NCI-H748 treated with DMSO at 0.1 percent for 48 hours (cell line): ENCODE measurements at places on chromosomes 6 and 20.

DNA sequence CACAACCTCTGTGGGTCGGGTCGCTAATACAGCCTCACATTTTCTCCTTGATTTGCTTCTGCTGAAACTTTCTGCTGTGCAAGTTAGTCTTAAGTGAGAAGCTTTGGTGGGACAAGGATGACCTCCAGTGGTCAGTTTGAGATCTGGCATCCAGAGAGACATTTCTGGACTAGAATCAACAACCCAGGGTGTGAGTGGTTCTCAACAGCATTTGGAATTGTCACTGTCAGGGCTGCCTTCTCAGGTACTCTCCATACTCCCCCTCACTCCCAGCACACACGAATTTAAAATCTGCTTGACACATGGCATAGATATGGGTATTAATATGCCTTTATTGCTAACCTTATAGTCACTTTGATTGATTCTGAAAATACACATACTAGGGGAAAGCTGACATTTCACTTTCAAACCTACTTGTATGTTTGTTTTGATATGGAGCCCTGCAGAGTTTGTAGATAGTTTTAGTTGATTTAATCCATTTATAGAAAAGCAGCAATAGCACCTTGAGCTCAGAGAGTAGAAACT lies 13.2 kb downstream of the OTOR start:
- DNase-seq, result peak; percentile 46

- DNase-seq, result no peak
Measured at GRCh38 chr6:35084511-35085203, 56.5 kb downstream of the TCP11 start.

DNA sequence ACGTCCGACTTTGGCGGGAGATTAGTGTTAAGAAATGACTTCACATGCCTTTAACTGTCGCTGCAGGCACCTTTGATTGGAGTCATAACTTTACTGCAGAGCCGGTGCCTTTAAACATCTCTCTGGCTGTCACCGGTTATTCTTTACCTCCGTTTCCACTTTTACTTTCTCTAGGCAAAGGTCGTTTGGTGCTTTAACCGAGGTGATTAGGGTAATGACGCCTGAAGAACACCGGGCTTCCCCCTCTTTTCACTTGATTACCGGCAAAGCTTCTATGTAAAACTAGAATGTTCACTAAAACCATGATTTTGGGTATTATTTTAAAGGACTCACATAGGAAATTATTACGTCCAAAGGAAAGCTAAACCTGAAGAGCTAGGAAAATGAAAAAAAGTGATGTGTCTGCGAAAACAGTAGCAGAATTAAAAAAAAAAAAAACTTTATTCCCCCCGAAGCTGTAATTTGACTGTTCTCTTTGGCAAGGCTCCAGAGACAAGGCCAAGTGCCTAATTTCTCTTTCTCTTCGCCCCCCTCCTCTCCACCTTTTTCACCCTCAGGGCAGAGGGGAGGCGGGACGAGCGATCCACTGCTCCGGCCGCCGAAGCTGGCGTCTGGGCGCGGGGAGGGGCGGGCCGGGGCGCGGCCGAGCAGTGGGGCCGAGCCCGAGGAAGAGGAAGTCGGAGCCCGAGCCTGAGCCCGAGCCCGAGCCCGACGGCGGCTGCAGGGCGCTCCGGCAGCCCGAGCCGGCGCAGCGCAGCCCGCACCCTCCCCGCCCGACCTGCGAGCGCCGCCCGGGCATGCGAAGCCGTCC lies at the start of gene PLEKHG1:
Gene PLEKHG1 (plus strand): TSS at position 687 of the 811 bp plus-strand sequence. CDS start 133,797 bp downstream, outside the sequence.
- no peak for DNase-seq

DNA sequence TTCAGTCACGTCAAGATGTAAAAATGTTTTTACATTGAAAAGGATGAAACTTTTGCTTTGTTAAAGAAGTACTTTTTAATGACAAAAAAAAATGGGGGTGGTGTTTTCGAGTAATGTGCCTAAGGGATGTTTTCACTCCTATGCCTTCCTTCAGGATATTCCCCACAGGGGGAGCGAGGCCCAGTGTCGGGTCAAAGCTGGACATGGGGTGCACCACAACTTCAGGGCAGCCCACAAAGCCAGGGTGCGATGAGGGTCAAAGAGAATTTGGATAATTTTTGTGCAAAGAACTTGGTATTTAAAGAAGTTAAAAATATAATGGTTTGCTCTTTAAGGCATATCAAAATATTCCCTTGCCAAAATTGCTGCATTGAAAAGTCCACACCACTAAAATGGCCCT lies 247.8 kb downstream of the KCNQ5 start:
- DNase-seq, result no peak

DNA sequence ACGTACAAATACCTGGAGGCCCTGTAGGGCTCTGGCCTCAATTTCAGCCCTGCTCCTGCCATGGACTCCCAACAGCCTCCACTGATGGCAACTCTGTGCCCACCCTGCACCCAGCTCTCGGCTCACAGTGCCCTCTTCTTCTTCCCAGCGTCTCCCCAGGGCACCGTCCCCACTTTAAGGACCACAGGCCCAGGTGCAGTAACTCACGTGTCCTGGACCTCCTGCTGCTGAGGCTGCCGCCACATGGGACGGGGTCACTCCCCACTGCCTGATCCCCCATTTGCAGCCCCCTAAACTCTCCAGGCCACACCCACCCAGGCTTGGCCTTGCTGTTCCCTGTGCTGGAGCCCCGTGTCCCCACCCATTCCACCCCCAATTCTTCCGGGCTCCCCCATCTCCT lies 223.4 kb downstream of the PREX1 start:
- DNase-seq, result no peak

DNA sequence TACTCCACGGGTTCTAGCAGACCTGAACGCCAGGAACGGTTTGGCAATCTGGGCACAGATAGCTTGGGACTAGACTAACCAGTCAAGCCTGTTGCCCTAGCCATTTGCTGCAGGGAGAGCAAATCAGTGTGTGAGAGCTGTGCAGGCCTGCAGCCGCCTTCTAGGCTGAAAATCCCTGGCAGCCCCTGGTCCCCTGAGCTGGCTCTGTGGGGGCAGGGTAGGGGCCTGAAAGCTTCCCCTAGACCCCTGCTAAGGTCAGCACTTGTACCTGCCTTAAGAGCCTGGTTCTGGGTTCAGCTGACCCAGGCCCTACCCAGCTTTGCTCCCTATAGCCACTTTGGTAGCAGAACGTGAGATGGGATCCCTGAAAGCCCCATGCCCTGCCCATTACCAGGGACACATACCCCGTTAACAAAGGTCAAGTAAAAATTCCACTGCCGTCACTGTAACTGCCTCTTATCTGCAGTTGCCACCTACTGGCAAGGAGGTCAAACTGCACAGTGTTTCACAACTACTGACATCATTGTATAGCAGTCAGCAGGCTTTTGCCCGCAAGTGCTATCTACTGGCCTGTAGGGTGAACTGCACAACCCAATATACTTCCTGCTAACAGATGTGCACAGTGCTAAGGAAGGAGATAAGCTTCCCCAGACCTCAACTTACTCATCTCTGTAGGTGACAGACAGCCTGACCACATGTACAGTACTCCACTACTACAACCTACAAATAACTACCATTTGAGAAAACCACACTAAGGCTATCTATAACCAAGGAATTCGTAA lies 95.1 kb upstream of the OLIG3 start:
- peak; percentile 28 for DNase-seq

GRCh38 chr20:58818586-58819285 lies 32.0 kb downstream of the GNAS-AS1 start:
- no peak for DNase-seq

DNA sequence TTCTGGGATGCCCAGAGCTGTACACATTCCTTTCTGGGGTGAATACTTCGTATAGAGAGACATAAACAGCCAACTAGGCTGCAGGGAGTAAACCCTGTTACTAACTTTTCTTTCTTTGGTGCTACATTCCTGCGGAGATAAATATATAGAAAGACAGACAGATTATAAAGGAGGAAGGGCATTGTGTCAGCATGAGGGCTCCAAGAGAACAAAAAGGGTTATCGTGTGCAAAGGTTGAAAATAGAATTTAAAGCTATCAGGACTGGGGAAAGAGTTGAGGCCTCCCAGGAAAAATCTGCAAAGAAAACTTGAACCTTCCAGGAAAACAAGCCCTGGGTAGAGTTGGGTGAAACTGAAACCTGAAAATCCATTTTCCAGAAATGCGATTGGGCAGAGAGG lies 68.0 kb downstream of the TMEM170B start:
- no peak for DNase-seq

DNA sequence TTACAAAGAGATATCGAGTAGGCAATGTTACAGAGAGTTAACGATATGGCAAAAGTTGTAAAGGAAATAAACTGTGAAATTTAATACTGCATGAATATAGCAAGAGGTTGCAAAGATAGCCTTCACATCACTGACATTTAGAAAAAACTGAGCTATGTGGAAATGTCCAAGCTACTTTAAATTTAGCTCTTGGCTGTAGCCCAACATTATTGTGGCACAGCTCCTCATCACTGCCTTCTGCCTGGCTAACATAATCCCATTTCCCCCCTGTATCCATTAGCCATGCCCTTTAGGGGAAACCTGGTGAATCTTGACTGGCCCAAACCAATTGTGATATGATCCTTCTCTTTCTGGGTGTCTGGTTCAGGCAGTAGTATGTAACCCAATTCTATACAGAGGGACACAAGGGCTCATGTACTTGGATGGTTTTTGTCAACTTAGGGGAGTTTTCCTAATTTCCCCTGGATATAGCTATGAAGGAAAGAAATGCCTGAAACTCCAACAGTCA lies 115.4 kb downstream of the PFDN4 start:
- no peak for DNase-seq

DNA sequence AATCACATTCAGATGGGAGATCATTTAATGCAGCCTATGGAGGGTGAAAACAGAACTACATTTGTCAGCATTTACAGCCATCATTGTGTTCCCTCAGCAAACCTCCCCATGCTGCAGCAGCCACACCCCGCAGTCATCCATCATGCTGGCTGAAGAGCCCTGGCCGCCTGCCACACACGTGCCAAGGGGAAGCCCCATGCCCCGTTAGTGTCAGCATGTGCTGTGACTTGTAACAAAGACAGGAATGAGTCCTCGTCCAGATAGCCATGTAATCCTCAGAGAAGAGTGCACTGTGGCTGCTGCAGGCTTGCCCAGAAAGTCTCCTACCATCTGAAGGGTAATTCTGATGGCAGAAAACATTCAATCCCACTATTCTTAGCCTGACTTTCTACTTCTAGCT lies 1097.8 kb downstream of the KIF16B start:
- no peak for DNase-seq

- DNase-seq, result no peak
Measured at GRCh38 chr20:49646126-49646525, 67.6 kb downstream of the B4GALT5 start.

- DNase-seq, result peak; percentile 79
Measured at GRCh38 chr6:25278261-25278913, 787 bp upstream of the CARMIL1 start.

DNA sequence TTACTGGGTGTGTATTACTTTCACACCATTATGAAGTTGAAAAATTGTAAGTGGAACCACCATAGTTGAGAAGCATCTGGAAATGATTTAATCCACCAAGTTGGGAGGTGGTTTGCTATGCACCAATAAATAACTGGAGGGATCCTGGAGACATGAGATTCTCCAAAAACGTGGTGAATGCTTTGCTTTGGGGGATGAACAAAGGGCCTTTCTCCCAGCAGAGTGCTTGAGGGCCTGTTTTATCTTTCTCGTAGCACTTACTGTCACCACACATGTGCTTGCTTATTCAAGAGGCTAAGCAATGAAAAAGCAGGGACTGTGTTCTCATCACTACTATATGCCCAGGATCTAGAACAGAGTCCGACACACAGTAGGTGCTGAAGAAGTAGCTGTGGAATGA lies 371.1 kb downstream of the DHX35 start:
- no peak for DNase-seq

DNA sequence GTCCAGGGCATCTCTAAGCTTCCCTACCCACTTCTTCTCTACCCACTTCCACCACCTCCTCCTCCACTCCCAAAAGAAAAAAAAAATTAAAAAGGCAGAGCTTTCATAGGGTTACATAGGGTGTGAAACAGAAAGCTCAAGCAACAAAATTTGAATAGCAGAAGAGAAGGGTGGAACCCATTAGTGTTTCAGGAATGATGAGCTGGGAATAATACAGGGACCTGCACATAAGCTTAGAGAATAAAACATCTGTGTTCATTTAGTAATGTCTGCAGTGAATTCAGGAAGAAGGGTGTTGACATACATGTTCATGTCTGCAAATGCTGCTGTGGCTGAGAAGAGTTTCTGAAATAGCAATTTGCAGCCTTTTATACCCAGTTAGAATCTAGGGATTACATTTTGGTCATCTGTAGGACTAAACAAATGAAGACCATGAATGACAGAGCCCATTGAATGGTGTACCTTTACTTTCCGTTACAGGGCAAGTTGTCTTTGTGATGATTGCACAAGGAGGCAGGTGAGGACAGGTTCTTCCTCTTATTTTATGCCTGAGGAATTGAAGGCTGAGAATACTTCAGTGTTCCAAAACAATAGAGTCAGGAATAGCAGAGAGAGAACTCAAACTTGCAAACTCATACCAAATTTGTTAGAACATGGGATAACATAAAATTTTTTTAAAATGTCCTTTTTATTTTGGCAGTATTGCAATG lies 975.1 kb downstream of the TFAP2A start:
- no peak for DNase-seq

- no peak for DNase-seq
Measured at GRCh38 chr6:139131736-139132280, 3.1 kb upstream of the HECA start.

- no peak for DNase-seq
Measured at GRCh38 chr6:42020967-42021366, 29.4 kb upstream of the TAF8 start.

- DNase-seq, result no peak
Measured at GRCh38 chr20:2311329-2311728, 15.5 kb downstream of the TGM3 start.

- no peak for DNase-seq
Measured at GRCh38 chr6:54891536-54891935, 45.0 kb downstream of the FAM83B start.

DNA sequence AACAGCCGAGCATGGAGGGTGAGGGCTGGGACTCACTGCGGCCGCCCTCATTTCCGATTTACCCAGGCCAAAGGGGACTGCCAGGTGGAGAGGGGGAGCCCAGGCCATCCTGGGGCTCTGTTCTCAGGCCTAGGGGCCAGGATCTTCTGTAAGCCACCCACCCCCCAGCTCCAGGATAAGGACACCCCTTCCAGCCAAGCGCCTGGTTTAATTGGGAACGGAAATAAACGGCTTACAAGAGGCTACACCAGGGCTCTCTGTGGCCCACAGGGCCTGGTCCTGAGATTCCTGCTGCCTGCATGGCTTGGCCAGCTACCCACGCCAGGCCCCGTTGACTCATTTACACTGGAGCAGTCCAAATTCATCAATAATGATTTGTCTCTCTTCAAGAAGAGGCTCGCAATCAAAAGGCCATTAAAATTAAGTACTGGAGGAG lies 68.1 kb upstream of the TOP1 start:
- DNase-seq, result no peak

DNA sequence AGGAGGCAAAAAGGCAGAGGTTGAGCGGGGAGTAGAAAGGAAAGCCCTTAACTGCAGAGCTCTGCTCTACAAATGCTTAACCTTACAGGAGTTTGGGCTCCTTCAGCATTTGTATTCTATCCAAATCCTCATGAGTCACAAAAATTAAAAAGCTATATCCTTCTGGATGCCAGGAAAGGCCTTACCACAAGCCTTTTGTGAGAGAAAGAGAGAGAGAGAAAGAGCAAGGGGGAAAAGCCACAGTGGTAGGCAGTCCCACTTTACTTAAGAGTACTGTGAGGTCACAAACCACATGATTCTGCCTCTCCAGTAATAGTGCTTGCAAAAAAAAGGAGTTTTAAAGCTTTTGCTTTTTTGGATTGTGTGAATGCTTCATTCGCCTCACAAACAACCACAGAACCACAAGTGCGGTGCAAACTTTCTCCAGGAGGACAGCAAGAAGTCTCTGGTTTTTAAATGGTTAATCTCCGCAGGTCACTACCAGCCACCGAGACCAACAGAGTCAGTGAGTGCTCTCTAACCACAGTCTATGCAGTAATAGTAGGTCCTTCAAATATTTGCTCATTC lies at the start of gene RUNX2:
Gene RUNX2 (plus strand): TSS at position 375 of the 567 bp plus-strand sequence. CDS start 397 bp downstream, outside the sequence.
- DNase-seq, result no peak
